NCI-H69 (cell line): ENCODE measurements at places on chromosomes 13 and 19.

DNA sequence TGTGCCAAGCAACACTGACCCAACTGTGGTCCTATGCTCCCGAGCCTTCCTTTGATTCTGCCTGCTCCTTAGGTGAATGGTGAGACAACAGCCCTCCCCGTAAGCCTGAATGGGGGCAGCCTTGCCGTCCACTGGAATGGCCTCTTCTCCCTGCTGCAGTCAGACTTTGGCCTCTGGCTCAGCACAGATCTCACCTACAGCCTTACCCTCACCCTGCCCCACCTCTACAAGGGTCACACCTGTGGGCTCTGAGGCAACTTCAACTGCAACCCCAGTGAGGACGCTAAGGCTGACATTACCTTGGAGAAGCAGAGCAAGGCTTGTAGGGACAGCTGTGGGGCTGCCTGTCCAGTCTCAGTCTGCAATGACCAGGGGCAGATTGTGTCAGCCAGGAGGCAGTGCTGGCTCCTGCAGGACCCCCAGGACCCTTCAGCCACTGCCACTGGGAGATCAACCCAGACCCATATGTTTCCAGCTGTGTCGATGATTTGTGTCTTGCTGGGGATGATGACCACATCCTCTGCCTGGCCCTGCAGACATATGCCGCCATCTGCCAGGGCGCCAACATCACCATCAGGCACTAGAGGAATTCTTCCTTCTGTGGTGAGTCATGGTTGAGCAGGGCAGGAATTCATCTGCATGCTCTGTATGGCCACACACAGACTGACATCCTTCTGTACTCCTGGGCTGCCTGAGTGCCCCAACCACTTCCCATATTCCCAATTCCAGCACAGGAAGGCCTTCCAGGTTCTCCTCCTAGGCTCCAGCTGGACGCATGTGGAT, 27.3 kb upstream of the FXYD3 start:
- peak; percentile 64 for DNase-seq

DNA sequence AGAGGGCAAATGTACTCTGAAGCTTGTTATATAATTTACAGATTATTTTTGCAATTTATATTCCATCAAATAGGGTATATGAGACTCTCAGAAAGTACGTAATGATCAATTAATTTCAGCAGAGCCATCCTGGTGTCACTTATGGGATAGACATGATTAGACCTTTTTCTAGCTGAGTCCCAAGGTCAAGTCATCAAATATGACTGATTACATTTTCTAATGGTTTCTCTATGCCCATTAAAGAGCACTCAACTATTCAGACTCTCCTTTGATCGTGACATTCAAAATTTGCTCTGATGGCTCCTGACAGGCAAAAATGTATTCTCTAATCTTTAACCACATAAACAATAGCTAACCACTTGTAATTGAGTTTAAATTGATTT, 469.2 kb downstream of the COG6 start:
- no peak for DNase-seq

- no peak for DNase-seq
Measured at GRCh38 chr19:42555801-42556200, 27.5 kb upstream of the CEACAM1 start.

GRCh38 chr19:41745756-41746155, 9.6 kb upstream of the CEACAM6 start:
- no peak for DNase-seq

- no peak for DNase-seq
Measured at GRCh38 chr19:45463241-45463640, 4.6 kb upstream of the FOSB start.

DNA sequence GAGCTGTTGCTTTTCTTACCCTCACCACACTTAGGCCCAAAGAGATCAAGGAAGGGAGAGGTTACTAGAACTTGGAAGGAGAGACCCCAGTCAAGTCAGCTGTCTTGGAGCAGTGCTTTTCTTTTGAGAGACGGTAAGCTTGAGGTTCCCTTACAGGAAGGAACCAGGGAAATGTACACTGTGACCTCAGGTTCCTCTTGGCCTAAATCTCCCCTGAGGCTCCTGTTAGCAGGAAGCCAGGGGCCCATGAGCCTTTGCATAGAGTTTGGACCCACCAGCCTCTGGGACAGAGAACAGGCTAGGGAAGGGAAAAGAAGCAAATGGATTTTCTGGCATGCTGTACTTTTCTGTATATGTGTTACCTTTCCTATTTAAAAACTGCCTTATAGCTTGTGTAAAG, 5.9 kb upstream of the GPR18 start:
- DNase-seq = no peak

DNA sequence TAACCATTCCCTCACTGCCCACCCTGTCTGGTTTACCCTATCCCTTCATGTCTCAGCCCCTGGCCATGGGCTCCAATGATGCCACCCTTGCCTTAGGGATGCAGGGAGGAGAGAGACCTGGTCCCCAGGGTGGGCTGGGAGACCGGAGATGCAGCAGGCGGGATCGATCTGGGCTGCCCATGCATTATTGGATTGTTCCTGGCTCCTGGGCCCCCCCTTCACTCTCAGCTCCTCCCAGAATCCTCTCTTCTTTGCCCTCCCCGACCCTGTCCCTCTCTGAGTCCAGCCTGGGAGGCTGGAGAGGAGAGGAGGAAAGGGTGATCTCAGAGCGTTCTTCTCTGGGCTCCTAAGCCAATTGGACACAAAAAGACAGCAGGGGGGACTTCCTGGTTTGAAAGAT, 5.8 kb downstream of the KASH5 start:
- DNase-seq = no peak

DNA sequence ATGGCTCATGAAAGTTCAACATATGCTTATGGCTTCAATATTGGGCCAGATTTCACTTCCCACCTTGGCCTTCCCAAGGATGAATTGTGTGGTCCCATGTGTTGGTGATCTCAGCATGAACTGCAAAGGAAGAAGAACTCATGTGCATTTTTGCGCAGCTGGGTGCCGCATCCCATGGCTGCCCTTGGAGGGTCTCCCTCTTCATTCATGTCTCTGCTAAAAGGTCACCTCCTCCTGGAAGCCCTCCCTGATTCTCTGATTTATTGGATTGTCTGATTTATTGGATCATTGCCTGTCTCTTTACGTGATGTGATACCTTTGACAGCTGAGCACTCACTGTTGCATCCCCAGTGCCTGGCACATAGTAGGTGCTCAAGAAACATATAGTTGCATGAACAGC, 1.7 kb upstream of the CYP4F8 start:
- no peak for DNase-seq

DNA sequence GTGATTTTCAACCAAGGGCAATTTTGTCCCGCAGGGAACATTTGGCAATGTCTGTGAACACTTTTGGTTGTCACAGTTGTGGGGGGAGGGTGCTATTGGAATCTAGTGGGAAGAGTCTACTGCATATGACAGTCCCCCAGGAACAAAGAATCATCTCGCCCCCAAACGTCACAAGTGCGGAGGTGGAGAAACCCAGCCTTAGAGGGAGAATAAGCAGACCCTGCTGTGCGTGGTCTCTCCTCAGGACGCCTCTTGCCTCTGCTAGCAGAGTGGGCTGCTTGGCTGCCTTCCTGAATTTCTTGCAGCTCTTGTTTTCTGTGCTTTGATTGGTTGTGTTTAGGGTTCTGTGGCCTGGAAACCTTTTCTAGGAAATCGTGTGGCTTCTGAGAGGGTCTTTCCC, 42.5 kb downstream of the NFIX start:
- DNase-seq = no peak

DNA sequence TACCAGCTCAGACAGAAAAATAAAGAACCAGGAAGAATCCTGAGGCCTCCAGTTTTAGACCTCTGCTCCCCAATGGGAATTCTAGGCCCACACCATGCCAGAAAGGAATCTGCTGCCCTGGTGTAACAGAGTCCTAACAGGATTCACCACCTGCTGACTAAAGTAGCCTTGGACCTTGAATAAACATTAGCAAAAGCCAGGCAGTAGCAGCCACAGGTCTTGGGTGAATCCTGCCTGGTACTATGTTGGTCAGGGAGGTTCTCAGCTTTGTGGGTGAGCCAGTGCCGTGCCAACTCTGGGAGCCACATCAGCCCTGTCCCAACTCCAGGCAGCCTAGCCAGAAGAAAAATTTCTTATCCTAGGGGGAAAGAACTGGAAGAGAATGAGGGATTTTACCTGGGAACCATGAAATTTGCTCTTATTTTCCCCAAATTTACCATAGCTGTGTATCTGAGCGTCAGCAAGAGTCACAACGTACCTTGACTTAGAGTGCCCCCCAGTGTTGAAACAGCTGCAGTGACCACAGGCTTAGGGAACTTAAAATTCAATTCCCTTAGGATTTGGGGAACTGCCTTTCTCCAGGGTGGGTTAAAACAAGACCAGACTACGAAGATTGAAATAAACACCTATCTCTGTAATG, 1895.6 kb upstream of the PRR20A start:
- DNase-seq = peak; percentile 60

DNA sequence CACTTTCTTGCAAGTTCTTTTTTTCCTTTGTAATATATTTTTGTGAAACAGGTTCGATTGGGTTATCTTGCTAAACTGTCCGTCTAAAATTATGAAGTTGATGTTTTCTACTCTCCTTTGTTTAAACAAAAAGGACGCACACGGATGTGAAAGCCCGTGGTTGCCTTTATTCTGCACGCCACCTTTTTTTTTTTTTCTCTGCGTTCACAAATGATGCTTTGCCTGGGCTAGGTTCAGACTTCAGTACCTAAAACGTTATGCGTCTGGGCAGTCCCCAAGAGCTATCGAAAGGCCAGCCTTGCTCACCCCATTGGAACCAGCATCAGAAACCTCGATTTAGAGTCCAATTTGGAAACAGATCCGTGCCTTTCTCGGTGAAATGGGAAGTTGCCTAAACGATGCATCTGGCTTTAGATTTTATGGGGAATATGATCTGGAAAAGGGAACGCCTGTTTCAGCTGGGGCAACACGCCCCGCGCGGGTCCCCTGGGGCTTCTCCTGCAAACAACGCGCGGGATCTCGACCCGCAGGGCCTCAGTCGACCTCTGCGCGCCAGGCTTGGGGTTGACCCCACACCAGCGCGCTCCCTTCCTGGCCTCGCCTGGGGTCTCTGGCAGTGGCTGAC, 113.9 kb downstream of the KCNRG start:
- DNase-seq = no peak

- peak; percentile 77 for DNase-seq
Measured at GRCh38 chr13:76980075-76980718, 11.7 kb upstream of the CLN5 start.

DNA sequence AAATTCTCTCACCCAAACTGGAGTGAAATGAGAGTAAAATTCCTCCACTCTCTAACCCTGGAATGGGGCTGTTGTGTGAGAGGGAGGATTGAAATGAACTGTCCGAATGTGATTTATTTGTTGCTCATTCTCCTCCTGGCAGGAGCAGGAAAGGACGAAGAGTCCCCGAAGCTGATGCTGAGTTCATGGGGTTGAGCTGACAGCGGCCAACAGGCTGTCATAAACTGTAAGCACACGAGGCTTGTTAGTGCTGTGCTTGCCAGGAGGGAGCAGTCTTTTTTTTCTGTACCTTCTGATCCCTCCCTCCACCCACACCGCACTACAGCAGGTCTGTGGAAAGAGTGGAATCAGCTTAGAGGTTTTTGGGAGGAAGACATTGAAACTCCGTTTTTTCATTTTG, 33.1 kb upstream of the ZNF331 start:
- peak; percentile 19 for DNase-seq

DNA sequence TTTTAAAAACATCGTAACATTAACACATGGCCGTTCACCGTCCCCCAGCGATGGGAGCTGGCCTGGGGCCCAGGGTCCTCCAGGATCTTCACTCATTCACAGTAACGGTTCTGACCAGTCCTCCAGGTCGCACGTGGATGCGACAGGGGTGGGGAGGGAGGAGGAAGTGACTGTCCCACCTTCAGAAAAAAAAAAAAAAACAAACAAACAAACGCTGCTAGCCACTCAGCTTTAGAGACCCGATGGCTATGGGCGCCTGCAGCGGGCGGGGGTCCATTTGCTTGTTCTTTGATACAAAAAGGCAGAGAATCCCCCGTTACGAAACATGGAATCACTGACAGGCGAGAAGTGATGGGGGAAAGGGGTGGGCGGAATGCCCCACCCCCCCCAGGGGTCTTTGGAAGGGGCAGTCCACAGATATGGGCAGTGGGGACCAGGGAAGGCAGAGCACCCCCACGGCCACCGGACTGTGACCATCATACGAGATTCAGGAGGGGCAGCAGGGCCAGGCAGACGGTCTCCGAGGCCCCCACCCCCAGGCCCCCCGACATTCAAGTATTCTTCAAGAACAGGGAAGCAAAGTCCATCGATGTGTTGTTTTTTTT, 13.3 kb downstream of the MKNK2 start:
- DNase-seq = no peak

DNA sequence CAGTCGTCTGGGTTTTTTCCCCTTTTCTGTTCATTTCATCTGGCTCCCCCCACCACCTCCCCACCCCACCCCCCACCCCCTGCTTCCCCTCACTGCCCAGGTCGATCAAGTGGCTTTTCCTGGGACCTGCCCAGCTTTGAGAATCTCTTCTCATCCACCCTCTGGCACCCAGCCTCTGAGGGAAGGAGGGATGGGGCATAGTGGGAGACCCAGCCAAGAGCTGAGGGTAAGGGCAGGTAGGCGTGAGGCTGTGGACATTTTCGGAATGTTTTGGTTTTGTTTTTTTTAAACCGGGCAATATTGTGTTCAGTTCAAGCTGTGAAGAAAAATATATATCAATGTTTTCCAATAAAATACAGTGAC, 9.3 kb downstream of the CALM3 start:
- DNase-seq = no peak

- DNase-seq = no peak
Measured at GRCh38 chr13:109867766-109868165, 81.4 kb upstream of the IRS2 start.

GRCh38 chr13:108276060-108276459, 6.5 kb downstream of the TNFSF13B start:
- no peak for DNase-seq

- DNase-seq = no peak
Measured at GRCh38 chr13:34421347-34421719, 520.7 kb upstream of the NBEA start.
